G401 (cell line): ENCODE measurements at places on chromosomes 5 and 9. TPM values are rescaled to one million over a fixed set of nuclear protein-coding genes. Genes with fewer than 3 reads are reported as not detected.

CDX1 gene
- not detected in 2 replicates for total RNA-seq

POU5F2 gene
- total RNA-seq: 0.03 and 0.49 TPM in 2 replicates

CYLC2 gene
- total RNA-seq: not detected in 2 replicates

OLFM1 gene
- total RNA-seq: 5.9 and 6.5 TPM in 2 replicates

RASGEF1C gene
- total RNA-seq: 0.18 TPM in 1 of 2 replicates, not detected in the other

PFN3 gene
- total RNA-seq: not detected in 2 replicates

PKD2L2 gene
- not detected in 2 replicates for total RNA-seq

IFNA7 gene
- not detected in 2 replicates for total RNA-seq

RASA1 gene
- total RNA-seq: 6.3 and 8.5 TPM in 2 replicates

ACOT12 gene
- total RNA-seq: not detected in 2 replicates

TUT7 gene
- total RNA-seq: 6.8 and 7.8 TPM in 2 replicates

DNA sequence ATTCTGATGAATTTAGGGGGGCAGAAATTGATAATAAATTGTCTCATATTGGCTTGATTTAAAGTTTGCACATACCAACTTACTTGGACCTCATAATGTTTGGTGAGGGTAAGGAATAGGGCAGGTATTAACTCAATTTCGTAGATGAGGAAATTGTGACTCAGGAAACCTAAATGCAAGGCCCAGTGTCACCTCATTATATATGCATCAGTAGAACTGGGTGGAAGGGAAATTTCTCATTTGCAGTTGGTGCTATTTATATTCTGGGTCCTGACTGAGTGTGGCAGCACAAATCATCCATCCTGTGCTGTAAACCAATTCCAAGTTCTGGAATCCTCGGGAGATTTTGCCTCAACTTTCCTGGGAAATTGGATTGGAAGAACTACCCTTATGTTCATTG, 103.0 kb downstream of the SPATA31D1 start:
- no peak for DNase-seq

- DNase-seq: no peak
These were observed 34.6 kb upstream of the RAI14 start for GRCh38 chr5:34621277-34622097.

DNA sequence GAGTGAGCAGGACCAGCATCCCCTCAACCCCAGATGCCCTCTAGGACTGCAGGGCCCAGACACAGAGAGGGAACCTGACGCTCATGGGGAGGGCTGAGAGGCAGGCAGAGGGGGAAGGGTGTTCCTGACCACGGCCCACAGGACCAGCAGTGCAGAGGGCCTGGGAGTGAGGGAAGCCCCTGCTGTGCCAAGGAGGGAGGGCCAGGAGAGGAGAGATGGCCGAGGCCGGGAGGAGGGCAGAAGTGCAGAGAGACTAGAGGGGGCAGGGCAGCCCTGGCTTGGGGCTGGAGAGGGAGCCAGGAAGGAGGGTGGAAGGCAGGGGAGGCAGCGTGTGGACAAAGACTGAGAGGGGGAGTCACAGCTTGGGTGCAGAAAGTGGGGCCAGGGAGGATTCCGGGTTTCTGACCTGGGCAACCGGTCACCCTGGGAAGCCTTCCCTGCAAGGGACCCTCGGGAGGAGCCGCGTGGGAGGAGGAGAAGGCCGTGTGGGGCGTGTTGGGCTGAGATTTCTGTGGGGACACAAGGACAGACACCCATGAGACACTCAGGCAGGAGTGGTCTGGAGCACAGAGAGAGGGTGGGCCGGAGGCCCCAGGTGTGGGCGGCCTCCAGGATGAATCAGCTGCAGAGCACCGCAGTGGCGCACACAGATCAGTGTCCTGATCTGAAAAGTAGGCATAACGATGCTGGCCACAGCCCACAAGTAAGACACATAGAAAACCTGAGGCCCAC, 117.5 kb downstream of the ADAMTS2 start:
- no peak for DNase-seq

DNA sequence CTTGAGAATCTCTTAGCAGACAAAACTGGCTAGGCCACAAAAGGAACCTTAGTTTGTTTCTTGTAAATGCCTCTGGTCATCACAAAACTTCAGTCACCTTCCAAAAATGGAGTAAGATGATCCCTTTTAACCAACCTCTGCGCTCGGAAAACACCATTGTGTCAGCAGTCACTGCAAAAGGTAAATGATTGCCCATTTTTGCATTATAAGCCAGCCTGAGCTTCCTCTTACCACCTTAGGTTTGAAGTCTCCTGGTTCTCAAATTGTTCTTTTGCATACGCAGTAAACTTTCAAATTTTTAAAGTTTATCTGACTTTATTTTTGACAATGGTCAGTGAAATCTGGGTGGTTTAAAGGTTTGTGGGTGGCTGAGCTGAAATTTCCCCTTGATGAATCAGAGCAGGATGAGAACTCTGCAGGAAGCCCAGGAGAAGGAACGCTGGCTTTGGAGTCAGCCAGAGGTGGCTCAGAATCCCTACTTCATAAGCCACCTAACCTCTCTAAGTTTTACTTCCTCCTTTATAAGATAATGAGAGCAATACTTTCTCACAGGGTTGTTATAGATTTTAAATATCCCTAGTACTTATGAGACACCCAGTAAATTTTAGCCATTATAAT, 131.4 kb downstream of the MED10 start:
- DNase-seq: no peak

GRCh38 chr5:75335952-75336614, 937 bp upstream of the HMGCR start:
- peak; percentile 83 for DNase-seq

DNA sequence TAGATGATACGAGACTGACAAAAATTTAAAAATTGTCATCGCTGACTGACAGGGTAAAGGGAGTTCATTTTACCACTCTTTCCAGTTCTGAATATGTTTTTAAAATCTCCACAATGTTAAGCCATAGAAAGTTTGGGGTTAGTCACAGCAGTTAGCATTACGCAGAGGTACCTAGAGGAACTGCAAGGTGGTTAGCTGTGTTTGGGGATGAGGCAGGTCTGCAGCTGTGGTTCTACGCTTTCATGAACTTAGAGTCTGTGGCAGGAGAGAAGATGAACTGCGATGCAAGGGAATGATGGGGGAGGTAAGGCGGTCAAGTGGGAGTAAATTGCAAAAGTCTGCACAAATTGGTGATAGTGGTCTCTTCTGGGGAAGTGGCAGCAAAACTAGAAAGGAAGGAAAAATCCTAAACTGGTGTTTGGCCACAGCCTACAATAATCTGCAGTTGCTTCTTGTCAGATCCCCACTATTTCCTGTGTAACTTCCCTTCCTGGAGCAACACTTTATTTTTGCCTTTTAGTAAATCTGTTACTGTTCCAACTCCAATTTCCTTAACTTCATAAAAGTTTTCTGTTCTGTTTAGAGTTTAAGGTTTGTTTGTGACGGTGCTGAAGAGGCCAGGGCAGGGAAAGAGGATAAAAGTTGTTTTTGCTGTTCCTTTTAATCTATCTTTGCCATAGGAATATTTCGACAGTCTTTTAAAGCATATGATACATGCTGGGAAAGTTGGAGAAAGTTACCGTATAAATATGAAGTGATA, 38.6 kb upstream of the SNX2 start:
- DNase-seq: no peak

DNA sequence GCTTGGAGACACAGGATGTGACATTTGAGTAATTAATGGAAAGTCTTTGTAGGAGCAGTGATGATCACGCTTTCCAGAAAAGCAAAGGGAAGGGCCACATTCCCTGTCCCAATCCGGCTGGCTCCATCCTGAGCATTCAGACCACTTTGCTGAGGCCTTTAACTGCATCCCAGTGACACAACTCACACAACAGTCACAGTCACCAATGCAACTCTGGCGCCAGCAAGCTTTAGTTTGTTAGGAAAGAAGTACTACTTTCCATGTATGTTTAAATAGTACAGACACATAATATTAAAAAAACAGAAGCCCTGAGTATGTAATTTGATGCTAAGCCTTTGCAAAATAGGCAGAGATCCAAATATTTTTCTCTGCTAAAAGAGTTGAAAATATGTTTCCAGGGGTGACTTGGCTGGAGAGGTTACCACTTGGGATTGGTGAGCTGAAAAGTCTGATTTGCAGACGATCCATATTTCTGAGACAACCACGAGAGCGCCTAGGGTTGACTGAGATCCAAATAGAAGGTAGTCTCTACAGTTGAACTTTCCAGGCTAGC, 31.7 kb upstream of the GAS1 start:
- DNase-seq: no peak

DNA sequence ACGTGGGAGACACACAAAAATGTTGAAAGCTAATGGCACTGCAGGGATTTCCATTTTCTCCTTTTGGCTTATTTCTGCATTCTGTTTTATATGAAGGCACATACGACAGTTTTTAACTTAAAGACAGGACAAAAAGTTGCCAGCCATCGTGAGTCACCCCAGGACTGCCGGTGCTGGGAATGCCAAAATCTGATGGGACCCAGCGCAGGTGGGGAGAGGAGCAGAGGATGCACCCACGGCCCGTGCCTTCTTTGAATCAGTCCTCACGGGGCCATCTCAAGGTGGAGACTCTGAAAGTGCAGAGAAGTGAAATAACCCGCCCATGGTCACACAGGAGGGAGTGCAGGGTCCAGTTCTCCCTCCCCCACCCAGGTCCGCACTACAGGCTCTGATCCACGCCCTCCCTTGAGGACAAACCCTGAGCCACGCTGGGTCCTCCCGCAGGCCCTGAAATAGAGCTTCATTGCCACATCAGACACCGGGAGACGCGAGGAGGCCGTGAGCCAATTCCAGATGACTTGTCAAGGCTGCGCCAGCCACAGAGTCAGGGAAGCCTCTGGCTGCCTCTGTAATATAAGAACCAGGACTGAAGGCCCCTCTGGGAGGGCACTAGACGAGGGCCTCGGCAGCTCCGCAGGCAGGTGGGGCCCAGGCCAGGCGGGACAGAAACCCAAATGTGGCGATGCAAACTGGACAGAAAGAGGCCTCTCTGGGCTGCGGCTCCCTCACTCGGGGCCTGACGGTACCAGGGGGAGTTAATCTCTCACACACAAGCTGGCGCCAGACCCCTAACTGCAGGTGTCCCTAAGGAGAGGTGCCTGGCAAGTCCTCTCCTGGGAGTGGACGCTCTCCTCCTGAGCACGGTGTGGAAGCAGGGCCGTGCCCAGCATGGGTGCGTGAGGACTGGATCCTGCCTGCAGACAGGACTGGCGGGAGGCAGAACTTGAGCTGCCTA, 22.9 kb downstream of the ADAMTS2 start:
- DNase-seq: no peak

GRCh38 chr9:99626426-99626825, 195.3 kb upstream of the NR4A3 start:
- no peak for DNase-seq

- no peak for DNase-seq
These were observed 334.2 kb downstream of the PDE4D start for GRCh38 chr5:59559323-59559722.

DNA sequence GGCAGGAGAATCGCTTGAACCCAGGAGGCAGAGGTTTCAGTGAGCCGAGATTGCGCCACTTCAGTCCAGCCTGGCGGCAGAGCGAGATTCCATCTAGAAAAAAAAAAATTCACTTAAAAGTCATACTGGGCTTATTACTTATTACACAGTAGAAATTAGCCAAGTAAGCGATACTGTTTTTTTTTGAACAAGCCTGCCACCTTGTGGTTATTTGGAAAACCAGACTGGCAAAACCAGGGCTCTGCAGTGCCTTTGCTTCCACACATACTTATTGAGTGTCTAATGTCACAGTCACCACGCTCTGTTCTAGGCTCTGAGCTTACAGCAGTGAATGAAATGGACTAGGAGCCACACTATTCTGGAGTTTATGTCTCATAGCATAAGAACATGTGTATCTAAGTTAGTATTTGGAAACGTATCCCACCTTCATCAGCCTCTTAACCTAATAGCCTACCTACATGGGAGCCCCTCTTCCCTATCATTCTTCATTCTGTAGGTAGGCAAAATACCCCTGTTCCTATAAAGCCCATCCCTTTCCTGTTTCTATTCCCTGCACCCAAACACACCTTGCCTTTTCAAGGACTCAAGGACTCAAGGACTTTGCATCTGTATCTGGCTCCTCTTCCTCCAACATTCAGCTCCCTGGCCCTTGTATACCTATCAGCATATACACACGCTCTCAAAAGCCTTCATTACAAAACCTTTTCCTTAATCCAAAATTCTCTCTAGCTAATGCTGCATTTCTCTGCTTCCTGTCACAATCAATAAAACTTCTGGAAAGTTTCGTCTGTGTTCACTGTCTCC, 13.9 kb upstream of the BASP1 start:
- DNase-seq: peak; percentile 84

DNA sequence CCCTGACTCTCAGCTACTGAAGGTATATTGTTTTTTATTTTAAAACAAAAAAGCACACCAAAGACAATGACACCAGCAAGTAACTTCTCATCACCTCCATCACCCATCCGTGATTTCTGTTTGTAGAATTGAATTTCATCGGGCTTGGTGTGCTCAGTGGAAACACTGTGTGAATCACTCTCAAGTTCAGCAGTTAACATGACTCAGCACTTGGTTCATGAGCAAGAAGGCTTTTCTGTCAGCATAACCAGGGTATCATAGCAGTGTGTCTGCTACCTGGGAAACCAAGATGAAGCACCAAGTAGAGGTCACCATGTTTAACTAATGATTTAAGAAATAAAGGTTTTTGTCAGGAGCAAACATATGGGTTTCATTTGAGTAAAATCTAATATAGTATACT, 123.7 kb downstream of the INSYN2B start:
- DNase-seq: no peak

GRCh38 chr9:114429488-114429887, 41.7 kb upstream of the AKNA start:
- no peak for DNase-seq

- no peak for DNase-seq
These were observed 59.1 kb upstream of the IER5L start for GRCh38 chr9:129237164-129237611.

GRCh38 chr5:177103523-177104253, 17.0 kb downstream of the FGFR4 start:
- no peak for DNase-seq

DNA sequence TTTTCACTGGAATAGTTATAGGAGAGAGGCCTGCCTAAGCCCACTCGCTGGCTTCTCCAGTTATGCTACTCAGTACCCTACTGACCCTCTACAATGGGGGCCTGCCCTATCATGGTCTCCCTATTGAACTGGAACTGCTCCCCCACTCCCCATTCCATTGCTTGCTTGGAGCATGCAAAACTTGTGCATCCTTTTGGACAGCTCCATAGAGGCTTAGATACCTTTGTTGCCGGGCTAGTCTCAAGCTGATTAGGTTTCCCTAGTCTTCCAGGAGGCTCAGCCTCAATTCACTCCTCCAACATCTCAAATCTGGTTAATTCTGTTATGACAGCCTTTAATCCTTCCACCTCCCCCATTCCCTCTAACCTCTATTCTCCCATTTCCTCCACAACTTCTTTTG, 39.9 kb downstream of the KIF24 start:
- no peak for DNase-seq

DNA sequence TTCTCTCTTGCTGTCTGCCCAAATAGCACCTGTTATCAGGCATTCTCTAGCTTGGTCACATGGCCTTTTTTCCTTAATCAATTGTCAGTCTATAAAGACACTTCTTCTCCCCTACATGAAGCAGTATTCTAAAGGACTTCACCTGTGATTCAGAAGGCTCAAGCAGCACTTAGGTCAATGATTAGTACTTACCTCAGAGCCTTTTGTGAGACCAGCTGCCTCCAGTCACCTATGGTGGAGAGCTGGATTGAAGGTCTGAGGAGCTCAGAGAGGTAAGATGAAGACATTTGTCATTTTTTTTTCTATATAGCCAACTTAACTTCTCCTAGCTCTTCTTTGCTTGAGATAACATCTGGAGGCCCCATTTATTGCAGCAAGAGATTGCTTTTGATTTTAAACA, 278.3 kb upstream of the PCSK5 start:
- DNase-seq: no peak
